ENCODE measurements at places on chromosomes 1 and 21.

- no peak for DNase-seq
These were observed 160.5 kb downstream of the LRRC7 start for GRCh38 chr1:69728206-69728605.

DNA sequence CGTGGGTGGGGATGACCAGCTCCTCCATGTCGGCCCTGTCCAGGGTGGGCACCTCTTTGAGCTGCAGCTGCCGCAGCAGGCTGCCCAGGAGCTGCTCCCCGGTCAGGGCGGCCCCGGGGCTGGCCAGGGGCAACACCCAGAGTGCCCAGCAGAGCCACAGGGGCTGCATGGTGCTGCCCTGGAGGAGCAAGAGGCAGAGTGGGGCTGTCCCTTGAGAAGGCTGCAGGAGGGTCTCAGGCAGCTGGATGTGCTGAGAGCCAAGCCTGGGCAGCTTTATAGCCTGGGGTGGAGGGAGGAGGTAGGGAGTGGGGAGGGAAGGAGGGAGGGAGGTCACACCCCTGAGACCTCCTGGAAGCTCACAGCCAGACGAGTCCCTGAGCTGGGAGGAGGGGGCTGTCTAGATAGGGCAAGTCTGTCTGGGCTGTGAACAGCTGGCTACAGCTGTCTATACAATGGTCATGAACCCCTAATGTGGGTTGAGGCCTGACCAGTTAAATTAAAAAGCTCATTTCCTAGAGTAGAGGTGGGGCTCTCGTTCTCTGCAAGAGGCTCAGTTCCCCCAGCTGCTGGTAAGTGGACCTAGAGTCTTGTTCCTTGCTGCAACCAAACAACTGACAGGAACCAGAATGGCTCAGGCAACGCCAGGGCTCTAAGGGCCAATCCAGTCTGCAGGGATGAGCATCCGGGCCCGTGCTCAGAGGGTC lies at the start of gene LEFTY1:
TSS of gene LEFTY1 (minus strand) at position 249 of the 704 bp plus-strand sequence. CDS start at position 169, 80 bp downstream.
- DNase-seq = no peak

DNA sequence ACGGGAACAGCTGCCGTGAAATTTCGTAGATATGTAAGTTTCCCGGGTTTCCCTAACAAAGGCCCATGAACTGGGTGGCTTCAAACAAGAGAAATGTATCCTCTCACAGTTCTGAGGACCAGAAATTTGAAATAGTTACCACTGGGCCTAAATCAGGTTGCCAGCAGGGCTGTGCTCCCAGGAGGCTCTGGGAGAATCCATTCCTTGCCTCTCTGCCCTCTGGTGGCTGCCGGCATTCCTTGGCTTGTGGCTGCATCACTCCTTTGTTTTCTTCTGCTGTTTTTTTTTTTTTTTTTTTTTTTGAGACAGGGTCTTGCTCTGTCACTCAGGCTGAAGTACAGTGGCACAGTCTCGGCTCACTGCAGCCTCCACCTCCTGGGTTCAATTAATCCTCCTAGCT lies 23.7 kb downstream of the UMODL1 start:
- DNase-seq = no peak

DNA sequence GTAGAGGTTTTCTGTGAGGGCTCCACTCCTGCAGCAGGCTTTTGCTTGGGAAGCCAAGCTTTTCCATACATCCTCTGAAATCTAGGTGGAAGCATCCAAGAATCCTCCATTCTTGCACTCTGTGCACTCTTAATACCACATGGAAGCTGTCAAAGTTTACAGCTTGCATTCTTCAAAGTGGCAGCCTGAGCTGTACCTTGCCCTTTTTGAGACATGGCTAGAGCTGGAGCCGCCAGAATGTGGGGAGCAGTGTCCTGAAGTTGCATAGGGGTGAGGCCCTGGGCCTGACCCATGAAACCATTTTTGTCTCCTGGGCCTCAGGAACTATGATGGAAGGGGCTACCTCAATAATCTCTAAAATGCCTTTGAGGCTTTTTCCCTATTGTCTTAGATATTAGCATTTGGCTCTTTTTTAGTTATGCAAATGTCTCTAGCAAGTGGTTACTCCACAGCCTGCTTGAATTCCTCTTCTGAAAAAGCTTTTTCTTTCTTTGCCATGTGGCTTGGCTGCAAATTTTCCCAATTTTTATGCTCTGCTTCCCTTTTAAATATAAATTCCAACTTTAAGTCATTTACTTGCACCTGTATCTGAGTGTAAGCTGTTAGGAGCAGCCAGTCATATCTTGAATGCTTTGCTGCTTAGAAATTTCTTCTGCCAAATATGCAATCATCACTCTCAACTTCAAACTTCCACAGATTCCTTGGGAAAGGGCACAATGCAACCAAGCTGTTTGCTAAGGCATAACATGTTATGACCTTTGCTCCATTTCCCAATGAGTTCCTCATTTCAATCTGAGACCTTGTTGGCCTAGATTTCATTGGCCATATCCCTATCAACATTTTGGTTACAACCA lies 92.1 kb upstream of the ARTN start:
- no peak for DNase-seq

GRCh38 chr1:202187041-202187671 lies 6.4 kb upstream of the LGR6 start:
- no peak for DNase-seq

- DNase-seq = no peak
These were observed 36.5 kb downstream of the GALNT2 start for GRCh38 chr1:230103306-230104173.

- no peak for DNase-seq
These were observed 423.3 kb upstream of the CAMK1G start for GRCh38 chr1:209160230-209160629.

DNA sequence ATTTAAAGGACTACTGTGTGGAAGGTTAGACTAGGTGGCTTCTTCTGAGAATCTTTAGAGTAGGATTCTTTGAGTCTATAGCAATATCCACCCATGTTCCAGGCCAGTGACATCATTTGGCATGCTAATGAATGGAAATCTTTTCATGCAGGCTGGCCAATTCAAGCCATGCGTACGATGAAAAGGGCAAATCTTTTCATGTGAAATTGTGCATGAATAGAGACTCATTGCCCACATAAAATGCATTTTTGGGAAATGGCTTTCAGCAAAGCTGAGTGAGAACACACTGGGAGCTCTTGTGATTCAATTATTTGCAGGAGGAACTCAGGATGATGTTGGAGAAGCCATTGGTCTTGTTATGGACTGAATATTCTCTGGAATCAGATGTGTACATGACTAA lies 324.9 kb upstream of the DAB1 start:
- no peak for DNase-seq

DNA sequence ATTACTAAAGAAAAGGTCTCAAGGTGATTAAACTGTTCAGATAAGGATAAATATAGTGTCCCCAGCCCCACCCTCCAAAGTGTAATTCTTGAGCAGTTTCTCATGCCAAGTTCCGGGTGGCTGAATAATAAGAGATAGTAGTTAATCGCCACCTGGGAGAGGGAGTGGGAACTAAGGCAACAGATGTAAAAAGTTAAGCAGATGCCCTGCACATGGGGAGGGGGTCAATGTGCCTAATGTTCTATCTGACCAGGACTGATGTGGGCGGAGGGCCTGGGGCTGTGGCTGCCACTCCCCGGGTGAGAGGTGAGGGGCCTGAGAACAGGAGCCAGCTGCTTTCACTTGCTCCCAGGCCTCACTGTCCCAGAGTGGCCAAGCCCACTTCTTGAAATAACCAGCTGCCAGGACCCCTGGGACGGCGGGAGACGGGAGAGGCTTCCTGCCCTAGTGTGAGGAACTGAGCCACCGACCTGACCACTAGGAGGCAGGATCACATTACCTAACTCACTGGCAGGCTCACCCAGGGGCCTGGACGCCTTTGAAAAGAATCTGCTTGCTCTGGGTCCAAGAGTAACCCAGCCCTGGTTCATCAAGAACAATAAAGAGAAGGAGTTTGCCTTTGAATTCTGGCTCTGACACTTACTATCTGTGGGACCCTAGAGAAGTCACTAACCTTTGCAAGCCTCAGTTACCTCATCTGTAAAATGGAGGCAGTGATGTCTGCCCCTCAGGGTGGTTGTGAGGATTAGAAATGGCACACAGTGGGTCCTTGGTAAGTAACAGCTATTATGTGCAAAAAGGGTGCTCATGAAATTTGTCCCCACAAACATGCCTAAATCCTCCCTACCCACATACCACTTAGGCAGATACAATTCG lies 179.2 kb downstream of the ATG4C start:
- DNase-seq = no peak

DNA sequence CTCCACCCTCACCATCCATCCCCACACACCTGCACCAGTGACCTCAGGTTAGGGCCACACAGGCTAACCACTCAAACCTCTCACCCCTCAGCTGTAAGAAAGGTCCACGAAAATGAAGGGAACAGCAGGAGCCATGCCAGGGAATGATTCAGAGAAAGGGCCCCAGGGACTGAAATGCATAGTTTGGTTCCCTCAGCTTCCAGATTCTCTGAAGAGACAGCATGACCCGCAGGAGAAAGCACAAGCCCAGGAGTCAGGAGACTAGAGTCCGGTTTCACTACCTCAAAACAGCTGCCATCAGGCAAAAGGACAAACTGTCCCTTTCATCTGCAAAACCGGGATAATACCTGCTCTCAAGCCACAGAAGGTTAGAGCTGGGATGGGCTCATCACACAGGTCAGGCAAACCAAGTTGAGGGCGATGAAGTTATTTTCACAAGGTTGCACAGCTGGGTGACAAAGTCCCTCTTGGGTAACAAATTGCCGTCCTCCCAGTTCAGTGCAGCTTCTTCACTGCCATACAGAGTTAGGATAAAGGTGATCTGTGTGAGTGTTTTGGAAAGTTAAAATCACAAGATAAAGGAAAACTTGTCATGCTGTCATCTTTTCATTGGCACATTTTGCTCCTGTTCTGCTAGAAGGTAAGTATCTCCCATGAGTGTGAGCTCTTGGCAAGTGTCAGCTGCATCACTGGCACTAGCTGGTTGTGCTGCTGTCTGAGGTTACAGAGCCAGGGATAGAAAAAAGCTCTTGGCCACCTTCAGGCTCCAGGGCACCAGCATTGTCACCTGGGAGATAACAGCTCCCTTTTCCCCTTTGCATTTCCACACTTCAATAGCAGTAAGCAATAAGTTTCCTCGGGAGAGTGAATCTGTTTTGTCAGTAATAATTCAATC lies 120.4 kb downstream of the KCNH1 start:
- DNase-seq = no peak

DNA sequence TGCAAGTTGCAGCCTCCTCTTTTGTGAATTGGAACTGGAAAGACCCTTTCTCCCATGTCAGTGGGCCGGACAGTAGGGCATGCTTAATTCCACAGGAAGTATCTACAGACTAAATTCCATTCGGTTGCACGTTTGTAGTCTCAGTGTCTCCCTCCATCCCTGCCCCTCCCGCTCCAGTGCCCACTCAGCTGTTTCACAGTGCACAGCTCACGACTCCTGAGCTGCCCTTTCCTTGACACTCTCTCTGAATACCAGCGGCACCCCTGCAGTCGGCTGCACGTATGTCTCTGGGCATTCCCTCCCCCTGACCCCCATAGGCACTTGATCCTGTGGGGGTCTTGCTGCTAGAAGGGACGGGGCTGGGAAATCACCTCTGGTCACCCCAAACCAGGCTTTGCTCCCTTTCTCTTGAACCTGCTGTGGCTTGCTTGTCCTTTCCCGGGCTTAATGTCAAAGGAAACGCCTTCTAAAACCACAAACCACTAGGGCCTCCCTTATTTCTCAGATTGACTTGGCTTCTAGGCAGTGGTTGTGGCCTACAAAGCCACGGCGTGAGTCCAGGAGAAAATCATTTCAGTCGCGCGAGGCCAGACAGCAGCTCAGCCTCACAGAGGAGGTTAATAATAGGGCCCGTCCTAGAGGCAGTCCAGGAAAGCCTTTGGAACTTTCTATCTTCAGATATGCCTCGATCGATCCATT lies 365.3 kb upstream of the PROX1 start:
- DNase-seq = no peak

- peak; percentile 14 for DNase-seq
These were observed 9.2 kb downstream of the SFT2D2 start for GRCh38 chr1:168234846-168235547.

DNA sequence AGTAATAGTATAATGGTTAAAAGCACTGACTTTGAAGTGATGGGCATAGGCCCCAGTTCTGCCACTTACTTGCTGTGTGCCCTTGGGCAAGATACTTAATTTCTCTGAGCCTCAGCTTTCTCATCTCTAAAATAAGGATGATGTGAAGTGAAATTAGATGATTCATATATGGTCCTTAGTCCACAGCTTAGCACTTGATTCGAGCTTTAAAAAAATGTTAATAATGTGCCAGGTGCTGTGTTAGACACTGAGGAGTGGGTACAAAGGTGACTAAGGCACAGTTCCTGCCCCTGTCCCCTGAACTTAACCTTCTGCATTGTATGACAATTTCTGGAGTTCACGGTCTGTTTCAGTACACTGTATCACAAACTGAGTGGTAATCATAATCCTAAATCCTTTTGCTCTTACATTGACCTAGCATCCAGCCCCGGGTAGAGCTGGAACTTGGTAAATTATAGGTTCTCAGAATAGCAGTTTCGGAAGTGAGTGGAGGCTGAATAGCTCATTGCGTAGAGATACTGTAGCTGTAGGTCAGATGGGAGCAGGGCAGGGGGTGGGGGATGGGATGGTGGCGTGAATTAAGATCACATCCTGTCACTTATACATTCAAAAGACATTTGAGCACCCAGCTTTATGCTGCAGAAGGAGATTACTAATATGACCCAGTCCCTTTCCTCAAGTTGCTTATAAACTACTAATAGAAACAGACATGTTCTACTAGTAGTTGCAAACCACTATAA lies 1.5 kb downstream of the ZNF691 start:
- no peak for DNase-seq
